ENCODE measurements at places on chromosomes 1 and 21. TPM values are rescaled to one million over a fixed set of nuclear protein-coding genes. Genes with fewer than 3 reads are reported as not detected.

PLA2G2C gene
- not detected for total RNA-seq

PGBD5 gene
- total RNA-seq: not detected

HAPLN2 gene
- total RNA-seq: not detected

SLC6A9 gene
- 2.3 TPM for total RNA-seq

WNT2B gene
- total RNA-seq: not detected

SELL gene
- total RNA-seq: 192 TPM

RPE65 gene
- not detected for total RNA-seq

RNF220 gene
- total RNA-seq: 87.2 TPM

ZMYND12 gene
- total RNA-seq: 0.79 TPM

CFHR1 gene
- not detected for total RNA-seq

TMCO4 gene
- total RNA-seq: 13.1 TPM

CFHR5 gene
- not detected for total RNA-seq

NR0B2 gene
- total RNA-seq: not detected

VWA1 gene
- total RNA-seq: 0.21 TPM

FCRL2 gene
- not detected for total RNA-seq

AK4 gene
- 108 TPM for total RNA-seq

FAM72D gene
- 14.4 TPM for total RNA-seq
